ENCODE measurements at places on chromosomes 1 and 21.
A peak's percentile ranks its signal among the peaks of the same experiment; 100 is the strongest.

GRCh38 chr1:165927169-165927568, 99.8 kb downstream of the UCK2 start:
- DNase-seq = no peak

- no peak for DNase-seq
Measured at GRCh38 chr1:168520052-168520751, 23.6 kb downstream of the XCL2 start.

- no peak for DNase-seq
Measured at GRCh38 chr21:33230545-33231324, 997 bp downstream of the IFNAR2 start.

DNA sequence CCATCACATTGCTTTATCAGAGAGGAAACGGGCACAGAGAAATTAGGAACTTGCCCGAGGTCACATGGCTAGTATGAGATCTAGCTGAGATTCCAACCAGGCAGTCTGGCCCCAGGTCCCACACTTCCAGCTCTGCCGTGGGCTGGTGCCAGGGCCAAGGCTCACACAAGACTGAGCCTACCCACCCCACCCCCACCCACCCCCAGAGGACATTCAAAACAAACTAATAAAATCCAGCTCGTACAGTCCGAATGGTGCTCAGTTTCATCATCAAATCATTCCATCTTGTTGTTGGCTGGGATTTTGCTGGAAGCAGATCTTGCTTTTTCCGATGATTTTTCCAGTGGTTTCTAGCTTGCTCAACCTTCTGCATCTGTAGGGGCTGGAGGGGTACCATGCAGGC, 27.9 kb downstream of the MATN1 start:
- no peak for DNase-seq

GRCh38 chr1:107748531-107748930, 216.4 kb downstream of the VAV3 start:
- no peak for DNase-seq

DNA sequence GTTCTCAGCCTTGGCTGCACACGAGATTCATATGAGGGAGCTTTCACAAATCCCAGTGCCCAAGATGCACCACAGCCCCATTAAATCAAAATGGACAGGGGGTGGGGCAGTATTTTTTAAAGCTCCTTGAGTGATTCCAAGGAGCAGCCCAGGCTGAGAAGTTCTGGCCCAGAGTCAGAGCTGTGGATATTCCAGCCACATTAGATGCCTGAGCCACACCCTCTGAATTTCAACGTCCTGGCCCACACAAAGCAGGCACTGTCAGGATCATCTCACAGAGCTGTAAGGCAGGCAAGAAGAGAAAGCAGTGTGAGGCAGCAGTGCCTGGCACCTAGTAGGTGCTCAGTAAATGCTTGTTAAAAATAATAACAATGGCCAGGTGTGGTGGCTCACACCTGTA, 37.4 kb downstream of the PAX7 start:
- DNase-seq = no peak

DNA sequence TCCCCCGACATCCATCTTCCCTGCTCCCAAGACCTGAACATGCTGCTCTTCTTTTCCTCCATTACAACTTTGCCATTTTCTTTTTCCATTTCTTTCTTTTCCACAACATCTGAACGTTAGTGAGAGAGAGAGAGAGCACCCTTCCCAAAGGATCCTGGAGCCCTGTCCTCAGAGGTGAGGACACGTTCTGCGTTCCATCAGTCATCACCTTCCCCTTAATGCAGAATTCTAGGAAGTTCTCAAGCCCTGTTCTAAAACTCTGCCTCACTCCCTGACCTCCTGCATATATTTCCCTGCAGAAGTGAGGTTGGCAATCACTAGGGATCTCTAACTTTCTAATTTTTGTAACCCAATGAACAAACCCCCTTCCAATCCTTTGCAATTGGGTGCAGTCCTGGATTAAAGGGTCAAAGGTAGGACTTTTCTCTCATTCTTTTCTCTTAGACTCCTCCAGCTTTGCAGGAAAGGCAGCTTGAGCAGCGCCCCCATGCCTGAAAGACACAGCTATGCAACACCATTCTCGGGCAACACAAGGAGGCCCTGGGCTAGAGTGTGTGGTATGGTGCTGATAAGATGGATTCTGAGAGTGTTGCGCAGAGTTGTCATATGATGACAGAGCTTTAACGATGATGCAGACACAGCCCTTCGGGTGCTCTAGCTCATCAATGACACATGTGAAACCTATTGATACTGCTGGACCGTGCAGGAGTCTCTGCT, 59.2 kb upstream of the TNR start:
- DNase-seq = no peak

- peak; percentile 39 for DNase-seq
Measured at GRCh38 chr1:76336931-76337371, 262.4 kb downstream of the ST6GALNAC3 start.

- no peak for DNase-seq
Measured at GRCh38 chr21:46117586-46118315, 19.8 kb downstream of the COL6A2 start.

DNA sequence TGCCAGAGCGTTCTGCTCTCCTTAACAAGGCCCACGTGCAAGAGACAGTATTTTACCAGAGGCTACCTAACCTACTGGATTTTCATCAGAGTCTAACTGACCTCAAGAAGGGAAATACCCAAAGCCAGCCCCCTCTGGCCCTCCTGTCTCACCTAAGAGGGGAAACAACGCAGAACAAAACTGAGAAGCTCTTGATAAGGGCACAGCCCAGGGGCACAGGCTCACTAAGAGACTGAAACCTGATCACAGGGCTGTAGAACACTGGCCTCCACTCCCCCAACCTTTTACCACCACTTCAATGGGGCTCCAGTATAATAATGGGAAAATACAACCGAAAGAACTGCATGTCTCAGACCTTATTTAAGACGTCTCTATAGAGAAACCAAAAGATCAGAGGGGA, 449.5 kb upstream of the CAMK1G start:
- DNase-seq = no peak

GRCh38 chr1:155989242-155990004, 11.1 kb upstream of the ARHGEF2 start:
- peak; percentile 70 for DNase-seq

DNA sequence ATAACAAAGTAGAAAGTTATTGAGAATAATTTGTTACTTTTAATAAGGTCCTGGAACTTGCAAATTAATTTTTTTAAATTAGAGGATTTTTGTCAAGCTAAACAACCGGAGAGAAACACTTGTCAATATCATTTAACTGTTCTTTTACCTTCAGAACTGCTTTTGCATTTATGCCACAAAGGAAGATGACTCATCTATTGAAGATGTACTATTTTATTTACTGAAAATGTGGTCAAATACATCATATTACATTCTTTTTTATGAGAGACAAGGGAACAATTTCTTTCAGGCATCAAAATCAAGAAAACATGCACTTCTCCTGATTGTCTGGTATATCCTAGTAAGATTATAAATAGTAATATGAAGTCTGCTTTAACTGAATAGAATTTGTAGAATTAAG, 558.2 kb upstream of the PRMT6 start:
- DNase-seq = no peak

DNA sequence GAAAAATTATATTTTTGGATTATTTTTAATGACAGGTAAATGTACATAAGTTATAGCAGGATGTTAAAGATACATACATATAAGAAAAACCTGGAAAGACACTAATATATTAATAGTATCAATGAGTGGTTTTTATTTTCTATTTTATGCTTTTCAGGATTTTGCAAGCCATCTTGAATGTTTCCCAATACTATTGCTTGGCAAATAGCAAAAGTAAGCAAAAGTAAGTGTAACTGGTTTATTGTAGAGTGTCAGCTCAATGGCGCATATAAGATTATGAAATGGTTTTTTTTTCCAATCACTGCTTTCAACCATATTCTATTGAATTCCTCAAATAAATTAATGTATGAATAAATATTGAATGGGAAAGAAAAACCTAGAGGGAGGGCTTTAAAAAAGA, 36.4 kb downstream of the ZNF684 start:
- no peak for DNase-seq

DNA sequence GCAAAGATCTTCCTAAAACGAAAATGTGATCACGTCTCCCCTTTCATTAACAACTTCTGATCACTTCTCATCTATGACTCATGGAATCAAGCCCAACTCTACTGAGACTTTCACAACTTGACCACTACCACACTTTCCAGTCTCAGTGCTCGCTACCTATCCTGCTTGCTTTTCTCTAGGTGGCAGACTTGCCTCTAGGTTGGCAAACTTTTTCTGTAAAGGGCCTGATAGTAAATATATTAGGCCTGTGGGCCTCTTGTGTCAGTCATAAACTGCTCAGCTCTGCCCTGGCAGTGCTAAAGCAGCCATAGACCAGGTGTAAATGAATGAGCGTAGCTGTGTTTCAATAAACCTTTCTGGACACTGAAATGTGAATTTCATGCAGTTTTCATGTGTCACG, 21.5 kb upstream of the HMGB4 start:
- DNase-seq = no peak
